ENCODE measurements at places on chromosomes 2 and 18.

DNA sequence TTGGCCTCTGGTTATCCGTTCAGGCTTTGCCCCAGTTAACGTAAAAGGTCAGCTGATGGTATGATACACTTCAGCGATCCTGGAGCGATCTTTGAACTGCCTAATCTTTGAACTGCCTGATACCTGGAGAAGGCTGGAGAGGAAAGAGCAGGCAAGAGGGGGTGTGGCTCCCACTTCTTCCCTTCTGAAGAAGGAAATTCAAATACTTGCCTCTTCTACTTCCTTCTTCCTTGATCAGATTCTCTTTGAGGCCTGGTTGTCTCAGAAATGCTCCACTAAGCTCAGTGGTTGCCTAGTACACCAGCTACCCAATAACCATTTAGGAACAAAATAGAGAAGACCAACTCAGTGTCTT is 619 bp downstream of the GALM start:
- DNase-seq, result peak; percentile 68

GRCh38 chr18:23391156-23391555 is 61.9 kb upstream of the RIOK3 start:
- DNase-seq, result no peak

- DNase-seq, result no peak
These were observed 14.9 kb downstream of the RBMS1 start for GRCh38 chr2:160478660-160479059.

DNA sequence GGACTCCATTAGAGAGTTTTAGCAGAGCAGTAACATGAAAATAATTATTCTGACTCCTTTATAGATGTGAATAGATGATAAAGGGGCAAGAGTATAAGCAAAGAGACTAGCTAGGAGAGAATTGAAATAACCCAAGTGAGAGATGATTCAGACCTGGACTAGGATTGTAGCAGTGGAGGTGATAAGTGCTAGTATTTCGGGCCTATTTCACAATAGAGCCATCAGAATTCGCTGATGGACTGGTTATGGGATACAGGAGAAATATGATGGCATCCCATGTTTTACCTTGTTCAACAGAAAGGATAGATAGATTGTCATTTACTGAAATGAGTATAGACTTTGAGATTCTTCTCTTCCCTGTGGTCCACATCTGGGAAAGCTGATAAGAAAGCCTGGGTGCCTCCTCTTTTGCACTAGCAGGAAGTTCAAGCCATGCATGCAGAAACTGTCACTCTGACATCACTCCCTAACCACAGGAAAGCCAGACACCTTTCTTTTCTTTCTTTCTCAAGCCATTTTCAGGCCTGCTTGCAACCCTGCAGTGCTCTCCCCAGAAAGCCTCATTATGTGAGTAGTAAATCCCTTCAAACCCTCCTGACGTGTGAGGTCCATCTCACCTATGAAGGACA is 25.3 kb downstream of the DYNAP start:
- no peak for DNase-seq

DNA sequence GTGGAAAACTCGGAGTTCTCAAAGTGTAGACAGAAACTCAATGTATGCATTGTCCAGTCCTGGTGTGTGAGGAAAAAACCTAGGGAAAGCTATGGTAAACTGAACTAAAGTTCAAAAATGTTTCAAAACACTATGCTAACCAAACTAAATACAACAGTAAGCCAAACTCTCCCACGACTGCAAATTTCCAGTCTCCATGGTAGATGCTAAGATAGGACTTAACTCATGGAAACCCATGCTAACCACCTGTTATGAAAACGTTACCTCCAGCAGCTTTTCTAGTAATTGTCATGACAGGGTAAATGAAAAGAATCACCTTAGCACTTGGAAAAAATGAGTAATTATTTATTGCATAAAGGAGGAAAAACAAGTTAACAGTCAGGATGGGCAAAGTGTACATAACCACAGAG is 135.7 kb upstream of the EPC2 start:
- DNase-seq, result no peak

DNA sequence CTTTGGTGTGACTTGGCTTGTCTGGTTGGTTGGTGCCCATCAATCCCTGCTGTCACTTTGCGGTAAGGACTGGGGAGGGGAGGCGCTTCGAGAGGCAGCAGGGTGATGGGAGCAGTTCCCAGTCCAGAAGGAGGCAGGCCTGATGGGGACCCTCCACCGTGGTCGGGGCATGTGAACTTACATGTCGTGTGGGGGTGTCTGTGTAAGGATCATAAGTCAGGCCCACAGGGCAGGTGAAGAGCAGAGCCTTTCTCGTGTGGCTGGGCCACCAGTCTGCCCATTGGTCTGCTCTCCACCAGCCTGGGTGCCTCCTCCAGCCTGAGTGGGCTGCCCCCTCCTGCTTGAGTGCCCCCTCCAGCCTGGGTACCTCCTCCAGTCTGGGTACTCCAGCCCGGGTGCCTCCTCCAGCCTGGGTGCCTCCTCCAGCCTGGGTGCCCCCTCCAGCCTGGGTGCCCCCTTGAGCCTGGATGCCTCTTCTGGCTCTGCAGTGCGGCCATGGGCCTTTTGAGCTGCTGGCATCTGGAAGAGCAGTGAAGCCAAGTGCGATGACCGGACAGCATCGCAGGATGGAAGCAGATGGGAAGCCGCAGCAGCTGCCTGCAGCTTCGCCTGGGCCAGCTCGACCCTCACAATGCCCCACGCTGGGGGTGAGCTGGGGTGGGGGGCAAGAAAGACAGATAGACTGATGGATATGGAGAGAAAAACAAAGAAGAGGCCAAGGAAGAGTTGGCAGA is 25.0 kb downstream of the ATOH8 start:
- DNase-seq, result no peak

DNA sequence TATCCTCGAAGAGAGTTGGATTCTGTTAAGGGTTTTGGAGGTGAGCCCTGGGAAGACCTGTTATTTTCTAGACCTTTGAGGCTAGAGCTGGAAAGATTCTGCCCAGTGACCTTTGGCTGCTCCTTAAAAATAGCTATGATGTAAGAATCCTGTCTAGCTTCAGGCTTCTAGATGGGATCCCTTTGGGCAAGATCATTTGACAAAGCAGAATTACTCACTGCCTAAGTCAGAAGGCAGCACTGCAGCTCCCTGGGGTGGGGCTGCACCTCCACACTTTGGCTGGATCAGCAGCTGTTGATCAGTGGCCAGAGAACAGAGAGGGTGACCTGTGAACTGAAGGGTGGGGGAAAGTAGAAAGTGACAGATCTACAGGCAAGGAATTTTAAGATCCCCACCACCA is 103.8 kb downstream of the ASAP2 start:
- no peak for DNase-seq

- no peak for DNase-seq
These were observed 171.6 kb downstream of the PLCL1 start for GRCh38 chr2:197975931-197976519.

DNA sequence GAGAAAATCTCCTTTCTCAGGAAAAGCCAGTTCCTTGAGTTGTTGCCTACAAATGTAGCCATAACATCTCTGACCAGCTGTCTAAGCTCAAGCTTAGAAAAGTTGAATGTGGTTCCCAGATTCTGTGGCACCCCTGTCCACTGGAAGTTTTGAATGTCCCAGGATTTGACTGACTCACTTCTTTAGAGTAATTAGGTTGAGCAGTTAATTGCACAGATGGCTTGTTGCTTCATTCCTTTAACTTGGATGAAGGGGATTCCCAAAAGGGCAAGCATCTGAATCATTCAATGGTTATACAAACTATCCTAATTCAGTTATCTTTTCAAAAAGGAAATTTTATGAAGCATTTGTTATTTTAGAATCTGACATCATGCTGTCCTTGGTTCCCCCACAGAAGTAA is 374.7 kb downstream of the LNPK start:
- no peak for DNase-seq

- DNase-seq, result no peak
These were observed 369.8 kb upstream of the CDH7 start for GRCh38 chr18:65380986-65381385.

DNA sequence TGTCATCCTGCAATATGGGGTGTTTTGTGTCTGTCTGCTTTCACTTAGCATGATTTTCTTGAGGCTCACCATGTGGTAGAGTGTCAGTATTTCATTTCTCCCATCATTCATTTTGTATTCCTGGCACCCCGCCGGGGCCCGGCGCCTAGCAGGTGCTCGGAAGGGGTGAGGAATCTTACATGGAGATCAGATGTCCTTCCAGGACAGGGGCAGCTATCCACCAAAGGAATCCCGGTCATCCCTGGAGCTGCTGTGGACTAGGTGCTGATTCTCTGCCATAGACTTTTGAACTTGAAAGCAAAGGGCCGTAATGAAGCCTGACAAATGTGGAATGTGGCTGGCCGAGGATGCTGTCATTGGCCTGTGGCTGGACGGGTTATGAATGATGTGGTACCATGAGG is 2.4 kb downstream of the PRELID3A start:
- no peak for DNase-seq

GRCh38 chr2:234172066-234172465 is 121.6 kb downstream of the SPP2 start:
- no peak for DNase-seq

GRCh38 chr2:43727634-43728014 is 46.2 kb upstream of the DYNC2LI1 start:
- DNase-seq, result no peak

DNA sequence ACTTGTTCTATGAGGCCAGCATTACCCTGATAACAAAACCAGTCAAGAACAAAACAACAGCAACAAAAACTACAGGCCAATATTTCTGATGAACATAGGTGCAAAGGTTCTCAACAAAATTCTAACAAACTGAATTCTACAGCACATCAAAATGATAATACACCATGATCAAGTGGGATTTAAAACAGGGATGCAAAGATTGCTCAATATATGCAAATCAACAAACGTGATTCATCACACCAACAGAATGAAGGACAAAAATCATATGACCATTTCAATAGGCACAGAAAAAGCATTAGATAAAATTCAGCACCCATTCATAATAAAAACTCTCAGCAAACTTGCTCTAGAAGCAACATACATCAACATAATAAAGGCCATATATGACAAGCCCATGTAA is 173.6 kb downstream of the CAMKMT start:
- DNase-seq, result no peak

DNA sequence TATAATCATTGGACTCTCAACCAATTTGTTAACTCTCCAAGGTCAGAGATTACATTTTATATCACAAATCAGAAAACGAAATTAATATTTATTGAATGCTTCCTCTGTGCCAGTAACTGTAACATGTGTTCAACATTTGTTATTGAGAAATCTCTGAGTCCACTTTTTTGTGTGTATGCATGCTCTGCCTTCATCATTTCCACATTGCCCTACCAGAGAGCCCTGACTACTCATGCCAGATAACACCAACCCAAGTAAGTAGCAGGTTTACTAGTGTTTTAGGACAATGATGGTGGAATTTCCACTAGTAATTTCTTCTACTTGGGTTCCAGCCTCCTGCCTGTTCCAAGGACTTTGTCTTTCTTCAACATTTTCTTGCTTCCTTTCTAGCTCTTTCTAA is 14.2 kb upstream of the FAP start:
- DNase-seq, result no peak

DNA sequence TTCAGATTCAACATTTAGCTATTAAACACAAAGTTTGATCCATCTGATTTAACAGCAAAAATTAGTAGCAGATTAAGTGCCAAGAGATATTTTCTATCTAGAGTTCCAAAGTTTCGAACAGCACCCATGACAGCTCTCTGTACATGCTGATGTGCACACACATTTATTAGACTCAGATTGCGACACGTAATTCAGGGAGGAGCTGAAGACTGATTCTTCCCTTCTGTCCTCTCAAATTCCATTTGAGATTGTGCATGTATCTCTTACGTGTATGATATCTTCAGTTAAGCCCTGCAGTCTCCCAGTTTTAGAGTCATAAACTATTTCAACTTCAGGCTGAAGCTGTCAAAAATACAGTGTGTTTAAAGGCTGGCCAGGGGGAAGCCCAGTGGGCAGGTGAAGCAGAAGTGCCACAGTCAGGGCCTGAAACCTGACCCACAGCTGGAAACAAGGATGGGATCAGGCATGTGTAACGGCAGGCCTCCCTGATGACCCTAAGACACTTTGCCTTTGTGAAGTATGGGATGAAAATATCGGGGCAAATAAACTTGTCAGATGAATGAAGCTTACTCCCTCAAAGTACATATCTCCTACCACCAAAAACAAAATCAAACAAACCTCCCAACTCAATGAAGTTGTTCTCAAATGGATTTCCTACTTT is 30.6 kb downstream of the CYB5A start:
- no peak for DNase-seq

GRCh38 chr18:29172756-29173067 is 995.8 kb upstream of the CDH2 start:
- no peak for DNase-seq

DNA sequence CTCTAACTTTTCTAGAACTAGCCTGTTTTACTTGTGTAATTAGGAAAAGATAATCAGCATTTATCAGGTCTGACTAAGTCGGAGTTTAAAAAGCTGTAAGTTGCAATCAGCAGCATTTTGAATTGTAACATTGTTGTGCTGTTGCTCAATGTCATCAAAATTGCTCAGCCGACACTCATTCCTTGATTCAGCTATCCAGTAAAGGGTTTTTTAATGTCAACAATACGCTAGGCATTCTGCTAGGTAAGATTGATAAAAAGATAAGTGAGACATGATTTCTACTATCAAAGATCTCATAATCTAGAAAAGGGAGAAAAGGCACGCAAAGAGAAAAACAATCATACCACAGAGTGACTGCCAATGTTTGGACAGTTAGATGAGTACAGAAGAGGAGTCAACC is 327.1 kb upstream of the CDH2 start:
- DNase-seq, result no peak

- no peak for DNase-seq
These were observed 16.4 kb downstream of the TET3 start for GRCh38 chr2:74001121-74001520.

DNA sequence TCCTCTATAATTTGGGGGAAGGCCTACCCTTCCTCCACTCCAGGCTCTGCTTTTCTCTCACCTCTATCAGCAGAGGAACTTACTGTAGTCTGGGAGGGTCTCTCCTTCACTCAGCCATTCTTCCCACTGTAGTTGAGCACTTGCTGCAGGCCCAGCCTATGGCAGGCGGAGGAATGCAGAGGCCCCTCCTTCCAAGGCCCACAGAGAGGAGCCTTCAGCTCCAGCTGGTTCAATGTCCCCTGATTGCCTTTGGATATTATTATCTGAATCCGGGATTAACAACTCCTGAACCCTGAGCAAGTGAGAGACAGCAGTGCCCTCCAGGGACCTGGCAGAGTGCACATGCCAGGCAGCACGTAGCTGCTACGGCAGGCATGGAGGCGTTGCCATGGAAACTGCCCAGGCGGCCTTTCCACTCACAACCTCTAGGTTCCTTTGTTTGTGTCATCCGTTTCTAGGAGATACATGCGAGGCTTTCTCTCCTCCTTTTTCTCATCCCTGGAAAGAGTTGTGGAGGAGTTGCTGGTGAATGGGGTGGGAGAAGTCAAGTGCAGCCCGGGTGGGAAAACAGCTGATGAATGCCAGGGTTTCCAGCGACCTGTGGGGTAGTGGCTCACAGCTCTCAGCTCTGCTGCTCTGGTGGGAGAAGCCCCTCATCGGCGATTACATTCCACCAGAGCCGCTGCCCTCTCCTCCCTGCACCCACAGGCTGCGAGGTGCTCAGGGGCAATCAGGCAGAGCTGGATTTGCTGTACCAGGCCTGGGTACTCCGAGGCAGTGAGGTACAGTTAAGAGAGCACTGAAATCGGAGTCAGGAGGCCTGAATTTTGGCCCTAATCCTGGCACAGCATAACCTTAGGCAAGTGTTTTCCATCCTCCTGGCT is 55.3 kb upstream of the HK2 start:
- no peak for DNase-seq

GRCh38 chr2:239396881-239397681 is 3.7 kb downstream of the HDAC4 start:
- peak; percentile 48 for DNase-seq

- no peak for DNase-seq
These were observed 186.6 kb upstream of the SMAD2 start for GRCh38 chr18:48116873-48117630.

- no peak for DNase-seq
These were observed 10.0 kb upstream of the CELF4 start for GRCh38 chr18:37575646-37576045.
